NCI-H446 (cell line): ENCODE measurements at places on chromosomes 12 and 14.

DNA sequence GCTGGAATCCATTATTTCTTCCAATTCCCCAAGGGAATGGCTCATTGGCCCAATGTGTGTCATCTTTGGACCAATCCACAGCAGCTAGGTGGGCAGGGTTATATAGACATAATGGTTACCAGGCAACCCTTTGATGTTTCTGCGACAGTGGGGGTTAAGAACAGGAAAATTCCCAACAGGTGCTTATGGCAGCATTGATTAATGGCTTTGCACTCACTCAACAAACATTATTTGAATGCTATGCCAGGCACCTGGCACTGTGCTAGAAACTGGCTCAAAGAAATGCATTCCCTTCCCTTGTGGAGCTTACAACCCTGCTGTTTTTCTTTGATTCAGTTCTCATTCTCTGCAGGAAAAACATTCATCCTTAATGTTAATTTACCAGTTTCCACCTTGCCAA lies 1221.0 kb downstream of the AACS start:
- DNase-seq, result no peak

DNA sequence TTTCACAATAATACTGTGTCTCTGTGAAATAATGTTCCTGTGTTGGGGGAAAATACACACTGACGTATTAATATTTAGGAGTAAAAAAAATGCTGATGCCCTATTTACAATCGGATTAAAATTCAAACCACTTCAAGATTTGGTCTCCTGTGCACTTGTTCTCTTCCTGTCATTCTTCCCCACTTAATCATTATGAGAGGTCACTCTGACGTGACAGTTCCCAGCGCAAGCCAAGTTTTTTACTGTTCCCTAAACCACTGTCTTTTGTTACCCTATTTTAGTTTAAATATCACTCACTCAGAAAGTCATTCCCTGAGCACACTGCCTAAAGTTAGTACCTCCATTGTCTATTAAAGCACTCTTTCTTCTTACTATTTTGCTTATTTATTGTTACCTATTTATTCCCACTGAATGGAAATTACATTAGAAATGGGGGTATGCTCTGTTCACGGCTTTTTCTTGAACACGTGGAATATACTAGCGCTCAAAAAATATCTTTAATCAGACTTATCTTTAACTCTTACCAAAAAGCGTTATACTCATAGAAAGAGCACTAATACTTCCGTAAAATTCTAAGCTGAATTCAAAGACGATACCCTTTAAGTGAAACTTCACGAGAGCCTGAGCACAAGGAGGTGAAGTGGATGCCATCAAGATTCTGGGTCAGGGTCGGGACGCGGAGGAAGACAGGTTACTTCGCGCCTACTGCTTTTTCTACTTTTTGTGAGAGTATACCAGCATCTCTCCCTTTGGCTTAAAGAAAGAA lies 670 bp upstream of the PSMA3 start:
- peak; percentile 79 for DNase-seq

GRCh38 chr12:124566997-124567672 lies at the start of gene NCOR2:
TSS of gene NCOR2 (minus strand) at chr12:124567612. CDS start at chr12:124495251, 72,361 bp downstream.
- no peak for DNase-seq

DNA sequence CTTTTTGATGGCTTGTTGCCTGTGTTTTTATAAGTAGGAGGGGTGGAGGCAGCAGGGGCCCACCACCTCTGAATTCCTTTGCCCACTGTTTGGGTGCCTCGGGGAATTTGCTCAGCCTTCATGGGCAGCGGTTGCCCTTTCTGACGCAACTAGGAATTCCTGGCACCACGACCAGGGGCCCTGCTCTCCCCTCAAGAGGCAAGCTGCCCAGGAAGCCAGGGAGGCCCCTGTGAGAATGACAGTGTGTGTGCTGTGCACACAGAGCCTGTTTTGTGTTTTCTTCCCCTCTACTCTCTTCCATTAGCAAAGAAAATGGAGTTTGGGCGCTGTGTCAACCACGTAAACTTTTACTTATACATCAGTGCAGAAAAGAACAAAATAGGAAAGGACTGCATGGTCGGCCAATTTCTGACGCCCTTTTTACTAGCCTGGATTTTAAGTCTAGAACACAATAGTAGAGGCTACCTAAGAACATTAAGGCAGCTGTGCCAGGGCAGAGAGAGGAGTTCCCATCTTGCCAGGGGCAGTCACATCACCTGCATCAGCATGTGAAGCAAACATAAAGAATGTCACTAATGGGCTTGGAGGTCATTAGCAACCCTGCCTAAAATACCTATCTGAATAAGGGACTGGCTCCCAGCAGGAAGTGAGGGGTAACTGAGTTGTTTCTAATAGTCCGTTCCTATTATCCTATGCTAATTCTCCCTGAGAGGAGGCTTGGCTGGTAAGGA lies 17.9 kb upstream of the PTGR2 start:
- peak; percentile 1 for DNase-seq

GRCh38 chr12:131209082-131210070 lies 255.7 kb downstream of the ADGRD1 start:
- DNase-seq, result no peak

DNA sequence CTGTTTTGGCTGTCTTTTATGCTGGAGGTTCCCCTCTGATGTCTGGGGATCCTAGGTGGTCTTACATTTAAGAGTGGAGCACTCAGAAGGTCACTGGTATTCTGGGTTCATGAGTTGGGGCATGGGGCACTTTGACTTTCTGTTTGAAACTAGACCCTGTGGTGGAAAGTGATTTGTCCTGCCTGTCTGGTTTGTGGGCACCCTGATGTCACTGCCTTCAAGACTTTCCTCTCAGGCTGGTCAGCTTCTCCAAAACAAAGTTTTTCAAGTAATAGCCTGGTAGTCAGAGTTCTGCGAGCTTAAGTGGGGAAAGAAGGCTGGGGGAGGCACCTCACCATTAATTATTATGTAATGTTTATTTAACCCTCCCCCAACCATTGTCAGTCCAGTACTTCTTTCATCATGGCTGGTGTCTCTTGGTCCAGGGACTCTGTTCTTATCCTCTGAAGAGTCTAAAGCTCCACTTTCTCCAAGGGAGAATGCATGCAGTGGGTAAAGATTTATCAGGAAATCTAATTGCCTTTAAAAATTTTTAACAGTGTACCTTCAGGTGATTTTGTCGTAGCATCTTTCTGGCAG lies 35.3 kb downstream of the ZC3H14 start:
- DNase-seq, result no peak

DNA sequence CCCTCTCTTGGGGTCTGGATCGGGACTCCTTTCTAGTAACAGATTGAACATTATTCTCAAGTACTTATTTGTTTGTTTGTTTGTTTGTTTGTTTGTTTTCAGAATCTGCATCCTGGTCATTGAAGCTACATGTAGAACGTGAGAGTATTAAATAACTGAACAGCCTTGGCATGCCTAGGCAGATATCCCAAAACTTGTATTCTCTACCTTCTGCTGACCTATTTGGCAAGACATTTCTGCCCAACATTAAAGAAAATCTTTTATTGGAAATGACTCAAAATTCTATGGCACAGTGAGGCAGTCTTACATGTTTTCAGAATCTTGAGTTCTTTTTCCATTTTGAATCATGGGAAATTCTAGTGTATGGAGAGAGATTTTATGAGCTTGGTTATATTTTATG lies 165.1 kb upstream of the CNOT2 start:
- no peak for DNase-seq

GRCh38 chr12:53966385-53967133 lies 6.4 kb upstream of the HOXC11 start:
- DNase-seq, result no peak

- DNase-seq, result no peak
Measured at GRCh38 chr12:125093681-125094330, 28.6 kb downstream of the AACS start.

DNA sequence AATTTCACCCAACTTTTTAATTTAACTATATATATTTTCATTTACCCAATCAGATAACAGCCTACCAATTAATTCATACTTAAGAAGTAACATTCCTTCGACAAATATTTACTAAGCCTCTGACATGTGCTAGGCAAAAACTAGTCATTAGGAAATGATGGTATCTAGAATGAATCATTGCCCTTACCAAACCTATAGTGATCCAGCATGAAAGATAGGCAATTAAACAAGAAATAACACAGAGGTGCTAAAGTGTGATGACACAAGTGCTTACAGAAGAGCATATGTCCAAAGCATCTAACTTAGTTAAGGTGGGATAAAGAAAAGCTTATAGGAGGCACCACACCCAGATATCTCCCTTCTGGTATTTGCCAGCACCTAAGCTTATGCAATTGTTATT lies 166.5 kb upstream of the RASSF8 start:
- DNase-seq, result no peak
